ENCODE measurements at places on chromosomes 2 and 18.

- DNase-seq = no peak
Observed at GRCh38 chr18:36419900-36420531, 122.5 kb downstream of the FHOD3 start.

- DNase-seq = no peak
Observed at GRCh38 chr2:150569761-150570160, 82.3 kb upstream of the RND3 start.

DNA sequence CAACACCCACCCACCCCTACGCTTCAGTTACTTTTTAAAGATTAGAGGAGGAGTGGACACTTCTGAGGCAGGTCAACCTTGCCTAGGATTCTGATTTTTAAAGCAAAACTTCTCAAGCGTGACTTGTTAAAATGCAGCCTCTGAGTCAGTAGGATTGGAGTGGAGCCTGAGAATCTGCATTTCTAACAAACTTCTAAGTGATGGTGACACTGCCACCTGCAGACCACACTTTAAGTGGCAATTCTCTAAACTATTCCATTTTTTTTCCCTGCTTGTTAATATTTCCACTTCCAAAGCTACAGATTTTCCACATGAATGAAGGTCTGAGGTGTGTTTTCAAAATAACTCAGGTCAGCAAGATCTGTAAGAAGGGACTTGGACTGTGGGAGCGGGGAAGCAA is 171.1 kb upstream of the CCDC150 start:
- DNase-seq = no peak

- DNase-seq = no peak
Observed at GRCh38 chr2:17573085-17573803, 32.7 kb downstream of the VSNL1 start.

DNA sequence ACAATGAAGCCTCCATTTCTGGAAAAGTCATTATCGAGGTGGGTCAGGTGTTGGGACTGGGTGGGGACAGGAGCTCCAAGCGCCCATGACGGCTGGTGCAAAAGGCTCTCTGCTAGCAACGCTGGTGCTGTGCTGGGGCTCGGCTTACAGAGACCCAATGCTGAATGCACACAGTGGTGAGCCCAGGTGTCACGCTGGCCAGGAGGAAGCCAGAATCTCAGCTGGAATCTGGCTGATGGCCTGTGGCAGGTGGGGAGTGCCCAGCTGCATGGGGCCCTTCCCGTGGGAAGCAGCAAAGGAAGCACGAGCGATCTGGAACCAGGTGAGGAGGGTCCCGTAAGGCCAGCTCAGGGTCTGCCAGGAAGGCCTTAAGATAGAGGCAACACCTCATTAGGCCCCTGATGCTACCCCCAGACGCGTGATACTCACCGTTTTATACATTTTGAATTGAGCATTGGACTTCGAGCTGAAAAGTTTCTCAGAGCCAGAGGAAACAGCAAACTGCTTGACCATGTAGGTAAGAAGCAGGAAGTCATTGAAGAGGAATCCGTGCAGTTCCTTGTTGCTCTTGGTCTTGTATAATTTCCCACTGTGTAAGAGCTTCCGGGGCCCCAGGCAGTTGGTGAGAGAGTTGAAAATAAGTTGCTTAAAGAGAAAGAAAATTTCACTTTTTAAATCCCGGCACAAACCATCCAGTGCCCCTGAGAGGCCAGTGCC is 34.7 kb downstream of the FAM228A start:
- DNase-seq = no peak

- no peak for DNase-seq
Observed at GRCh38 chr2:60408811-60409530, 144.5 kb downstream of the BCL11A start.

- no peak for DNase-seq
Observed at GRCh38 chr2:68710336-68710735, 24.3 kb upstream of the ARHGAP25 start.

GRCh38 chr18:34913837-34914661 is 127.2 kb upstream of the MAPRE2 start:
- no peak for DNase-seq

GRCh38 chr2:9790702-9791225 is 52.5 kb upstream of the TAF1B start:
- DNase-seq = no peak

- DNase-seq = no peak
Observed at GRCh38 chr2:234606896-234607295, 110.0 kb upstream of the ARL4C start.

DNA sequence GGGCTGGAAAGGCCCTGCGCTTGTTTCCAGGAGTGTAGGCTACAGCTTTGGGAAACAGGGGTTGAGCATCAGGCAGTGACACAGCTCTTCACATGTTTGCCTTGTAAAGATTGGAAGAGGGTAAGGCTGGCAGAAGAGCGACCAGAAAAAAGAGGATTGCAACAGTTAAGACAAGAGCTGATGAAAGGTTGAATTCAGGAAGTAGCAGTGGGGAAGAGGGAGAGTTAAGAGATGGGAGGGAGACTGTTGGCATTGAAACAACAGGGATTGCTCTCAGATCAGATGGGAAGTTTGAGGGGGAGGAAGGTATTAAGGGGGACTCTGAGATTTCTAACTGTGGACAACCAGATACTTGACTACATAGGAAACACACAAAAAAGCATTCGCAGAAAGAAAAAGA is 96.9 kb downstream of the CTAGE1 start:
- no peak for DNase-seq

- DNase-seq = no peak
Observed at GRCh38 chr2:199469514-199470360, 12.0 kb upstream of the SATB2 start.

DNA sequence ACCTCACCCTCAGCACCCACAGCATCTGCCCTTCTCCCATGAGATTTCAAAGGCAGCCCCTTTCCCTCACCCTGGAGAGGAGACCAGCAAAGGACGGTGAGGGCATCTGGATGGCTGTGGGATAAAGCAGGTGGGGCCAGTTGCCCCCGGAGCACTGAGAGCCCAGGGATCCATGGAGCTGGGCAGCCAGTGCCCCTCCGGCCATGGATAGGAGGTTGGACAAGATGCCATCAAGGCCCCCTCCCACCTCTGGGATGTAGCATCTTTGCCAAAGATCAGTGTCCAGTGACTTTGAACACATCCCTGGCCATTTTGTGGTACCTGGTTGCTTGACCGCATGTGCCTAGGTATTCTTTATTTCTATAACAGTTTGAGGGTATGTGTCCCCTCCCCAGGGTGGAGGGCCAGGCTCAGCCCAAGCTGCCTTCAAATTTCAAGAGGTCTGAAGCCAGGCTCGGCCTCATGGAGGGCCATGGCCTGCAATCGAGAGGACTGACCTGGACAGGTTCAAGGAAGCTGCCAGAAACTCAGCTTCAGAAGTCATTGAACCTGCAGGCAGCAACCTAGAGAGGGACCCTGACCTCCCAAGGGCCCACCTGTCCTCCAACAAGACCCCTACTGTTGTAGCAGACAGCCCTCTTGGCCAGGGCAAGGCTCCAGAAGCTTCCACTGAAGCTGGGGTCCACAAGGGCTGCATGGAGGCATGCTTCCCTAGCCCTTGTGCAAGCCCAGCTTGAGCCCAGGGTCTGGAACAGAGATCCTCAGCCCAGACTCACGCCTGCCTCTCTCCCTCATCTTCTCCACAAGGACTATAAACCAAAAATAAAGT is 55.5 kb upstream of the BIN1 start:
- DNase-seq = no peak

- no peak for DNase-seq
Observed at GRCh38 chr2:230869914-230870543, 5.3 kb downstream of the ITM2C start.

GRCh38 chr2:186868344-186868743 is 19.4 kb upstream of the ZSWIM2 start:
- no peak for DNase-seq

GRCh38 chr2:119548516-119549120 is 4.4 kb downstream of the CFAP221 start:
- no peak for DNase-seq

DNA sequence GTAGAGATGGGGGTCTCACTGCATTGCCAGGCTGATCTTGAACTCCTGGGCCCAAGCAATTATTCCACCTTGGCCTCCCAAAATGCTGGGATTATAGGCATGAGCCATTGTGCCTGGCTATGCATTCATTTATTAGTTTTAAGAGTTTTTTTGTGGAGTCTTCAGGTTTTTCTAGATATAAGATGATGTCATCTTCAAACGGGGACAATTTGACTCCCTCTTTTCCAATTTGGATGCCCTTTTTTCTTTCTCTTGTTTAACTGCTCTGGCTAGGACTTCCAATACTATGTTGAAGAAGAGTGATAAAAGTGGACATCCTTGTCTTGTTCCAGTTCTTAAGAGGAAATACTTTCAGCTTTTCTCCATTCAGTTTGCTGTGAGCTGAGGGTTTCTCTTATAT is 113.7 kb upstream of the PARD3B start:
- DNase-seq = no peak

DNA sequence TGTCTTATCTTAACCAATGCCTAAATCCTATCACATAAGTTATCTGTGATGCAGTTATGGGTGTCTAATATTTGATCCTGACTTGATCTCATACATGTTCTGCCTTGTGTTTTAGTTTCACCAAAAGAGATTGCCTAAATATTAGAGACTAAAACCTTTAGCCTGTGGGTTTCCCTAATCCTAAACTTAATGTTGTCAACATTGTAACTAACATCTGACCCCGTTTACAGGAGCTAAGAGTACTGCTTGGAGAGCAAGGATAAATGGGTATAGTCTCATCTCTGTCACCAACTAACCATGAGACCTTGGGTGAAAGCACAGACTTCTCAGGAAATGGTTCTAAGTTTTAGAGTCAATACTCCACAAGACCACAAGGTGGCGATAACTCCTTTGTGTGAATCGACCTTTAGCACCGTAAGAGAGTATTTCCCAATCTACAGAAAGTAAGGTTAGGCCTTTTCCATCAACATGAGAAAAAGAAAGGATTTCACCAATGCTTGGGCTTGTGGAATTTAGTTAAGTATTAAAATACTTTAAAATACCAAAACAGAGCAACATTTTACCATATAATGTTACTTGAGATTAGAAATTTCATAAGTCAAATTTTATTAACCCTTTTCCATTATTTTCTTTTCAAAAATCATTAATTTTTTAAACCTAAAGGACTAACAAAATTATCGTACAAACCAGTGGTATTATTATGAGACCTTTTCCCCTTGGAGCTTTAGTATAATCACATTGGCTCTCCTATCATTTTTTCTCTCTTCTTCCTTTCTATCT is 60.5 kb downstream of the G6PC2 start:
- DNase-seq = no peak

DNA sequence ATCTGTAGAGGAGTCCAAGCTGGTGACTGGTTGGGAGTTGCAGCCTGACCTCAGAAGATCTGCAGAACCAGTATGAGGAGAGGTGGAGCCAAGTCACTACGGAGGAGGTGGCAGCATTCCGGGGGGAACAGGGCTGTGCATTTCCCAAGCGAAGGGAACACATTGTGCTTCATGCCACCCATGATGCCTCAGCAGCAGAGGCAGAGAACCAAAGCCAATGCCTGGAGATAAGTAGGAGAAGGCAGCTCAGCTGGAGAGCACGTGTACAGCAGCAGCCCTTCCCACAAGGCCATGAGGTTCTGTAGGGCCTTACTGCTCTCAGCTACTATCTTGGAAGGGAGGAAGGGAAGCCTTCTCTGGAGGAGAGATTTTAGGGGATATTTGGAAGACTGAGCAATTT is 67.2 kb upstream of the LRPPRC start:
- DNase-seq = no peak

DNA sequence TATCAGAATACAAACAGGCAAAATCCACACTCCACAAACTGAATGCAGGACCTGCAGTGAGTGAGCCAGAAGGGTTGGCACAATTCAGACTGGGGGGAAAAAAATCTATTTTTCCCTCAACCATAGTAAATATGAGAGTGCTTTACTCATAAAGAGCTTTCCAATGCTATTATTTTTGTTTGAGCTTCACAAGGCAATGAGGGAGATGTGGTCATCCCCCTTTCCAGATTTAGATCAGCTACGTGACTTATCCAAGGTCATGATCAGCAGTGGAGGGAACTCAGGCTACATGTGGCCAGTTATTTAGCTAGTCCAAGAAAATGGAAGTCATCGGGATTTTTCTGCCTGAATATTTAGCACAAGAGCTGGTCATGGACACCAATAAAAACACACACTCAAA is 120.4 kb upstream of the KLF7 start:
- no peak for DNase-seq

DNA sequence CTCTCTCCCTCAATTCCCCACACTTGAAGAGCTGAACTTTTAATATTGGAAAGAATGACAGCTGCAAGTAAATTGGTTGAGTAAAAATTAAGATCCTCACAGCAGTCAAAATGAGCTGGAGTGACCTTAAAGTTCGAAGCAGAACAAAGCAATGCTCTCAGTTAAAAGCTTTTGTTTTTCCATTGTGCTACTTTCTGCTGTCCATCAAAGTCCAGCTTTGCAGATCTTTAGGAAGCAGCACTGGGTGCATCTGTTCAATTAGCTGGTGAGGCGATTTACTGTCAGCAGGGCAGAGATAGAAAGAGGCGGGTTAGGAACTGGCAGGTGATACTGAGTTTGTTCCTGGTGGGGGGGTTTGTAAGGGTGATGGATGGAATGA is 834.8 kb downstream of the CPS1 start:
- no peak for DNase-seq

DNA sequence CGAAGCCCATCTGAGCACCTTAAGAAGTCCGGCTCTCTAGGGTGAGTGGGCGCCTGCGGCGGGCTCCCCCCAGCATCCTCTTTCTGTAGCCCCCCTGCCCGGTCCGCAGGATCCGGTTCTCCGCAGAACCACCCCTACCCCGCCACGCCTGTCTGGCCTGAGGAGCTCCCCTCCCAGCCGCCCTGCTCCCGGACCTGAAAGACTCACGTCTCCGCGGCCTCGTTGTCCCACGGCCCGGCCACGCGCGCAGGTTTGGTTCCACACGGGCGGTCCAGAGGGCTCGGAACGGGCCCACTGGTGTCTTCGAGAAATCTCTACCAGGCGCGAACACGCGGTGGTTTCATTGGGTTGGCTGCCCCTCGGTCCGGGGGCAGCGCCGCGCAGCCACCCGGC is 237 bp downstream of the SLC39A6 start:
- no peak for DNase-seq

GRCh38 chr2:240060977-240061591 is 7.8 kb upstream of the OR6B3 start:
- no peak for DNase-seq

- no peak for DNase-seq
Observed at GRCh38 chr2:121473512-121473911, 57.2 kb upstream of the RNU4ATAC start.

GRCh38 chr2:200216310-200216709 is 90.2 kb upstream of the SPATS2L start:
- DNase-seq = no peak
